ENCODE measurements at places on chromosomes 7 and 10.

DNA sequence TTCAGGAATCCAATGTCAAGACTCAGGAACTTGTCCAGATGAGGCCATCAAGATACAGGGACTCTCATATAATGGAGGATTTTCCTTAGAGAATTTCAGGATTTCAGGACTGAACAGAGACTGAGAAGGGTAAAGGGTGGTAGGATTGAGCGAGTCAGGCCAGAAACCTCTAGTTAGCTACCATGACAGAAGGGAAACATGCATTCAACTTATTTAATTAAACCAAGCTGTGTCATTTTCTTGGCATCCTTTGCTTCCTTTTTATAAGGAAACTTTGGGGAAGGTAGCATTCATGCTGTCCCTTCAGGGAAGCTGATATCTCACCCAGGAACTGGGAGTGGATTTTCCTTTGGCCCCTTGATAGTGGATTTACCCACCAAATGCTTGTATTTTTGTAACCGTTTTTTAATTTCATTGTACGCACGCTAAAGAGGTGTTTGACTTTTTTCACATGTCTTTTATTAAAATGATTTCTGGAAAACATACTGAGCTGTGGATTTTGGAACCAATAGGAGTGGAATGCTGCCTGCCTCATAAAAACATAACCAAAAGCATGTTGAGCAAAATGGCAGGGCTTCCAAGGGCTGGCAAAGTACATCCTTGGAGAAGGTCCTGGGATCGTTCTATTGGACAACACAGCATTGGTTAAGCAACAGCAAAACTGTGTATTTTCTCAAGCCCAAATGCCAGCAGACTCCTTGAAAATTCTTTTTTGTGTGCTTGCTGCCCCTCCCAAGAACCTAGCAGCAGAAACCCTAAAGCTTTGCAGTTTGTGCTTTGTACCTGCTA lies 104.5 kb downstream of the CXCL12 start:
- no peak for DNase-seq

DNA sequence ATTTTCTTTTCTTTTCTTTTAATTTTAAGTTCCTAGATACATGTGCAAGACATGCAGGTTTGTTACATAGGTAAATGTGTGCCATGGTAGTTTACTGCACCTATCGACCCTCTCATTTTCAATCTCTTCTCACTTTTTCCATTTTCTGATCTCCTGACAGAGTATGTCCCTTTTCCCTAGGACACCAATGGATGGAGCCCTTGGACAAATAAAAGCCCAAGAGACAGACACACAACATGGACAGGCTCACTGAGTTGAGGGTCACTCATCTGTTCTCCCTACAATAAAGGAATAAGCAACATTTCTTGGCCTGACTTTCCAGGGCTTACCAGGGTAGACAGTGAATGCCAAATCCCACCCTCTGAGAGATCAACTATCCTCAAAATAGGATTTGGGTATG lies 15.2 kb upstream of the UBE2D1 start:
- no peak for DNase-seq

- DNase-seq = no peak
Measured at GRCh38 chr7:29463504-29464158, 100.0 kb upstream of the PRR15 start.

DNA sequence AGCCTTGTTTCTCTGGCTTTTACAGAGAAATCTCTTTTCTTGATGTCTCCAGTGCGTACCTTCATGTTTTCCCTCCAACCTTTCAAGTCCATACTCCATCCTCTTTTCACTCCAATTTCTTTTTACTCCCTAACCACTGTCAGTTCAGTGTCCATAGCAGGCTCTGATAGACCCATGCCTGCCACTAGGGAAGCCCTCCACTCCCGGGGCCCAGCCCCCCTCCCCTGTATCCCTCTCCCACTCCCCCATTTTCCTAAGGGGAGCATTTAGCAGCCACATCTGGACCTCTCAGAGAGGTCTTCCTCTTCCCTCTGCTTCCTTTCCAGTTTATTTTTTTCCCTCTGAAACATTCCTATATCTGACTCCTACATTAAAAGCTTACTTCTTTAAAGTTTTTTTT lies 33.1 kb downstream of the DENND11 start:
- no peak for DNase-seq

- DNase-seq = no peak
Measured at GRCh38 chr10:73926152-73926764, 15.3 kb downstream of the PLAU start.

DNA sequence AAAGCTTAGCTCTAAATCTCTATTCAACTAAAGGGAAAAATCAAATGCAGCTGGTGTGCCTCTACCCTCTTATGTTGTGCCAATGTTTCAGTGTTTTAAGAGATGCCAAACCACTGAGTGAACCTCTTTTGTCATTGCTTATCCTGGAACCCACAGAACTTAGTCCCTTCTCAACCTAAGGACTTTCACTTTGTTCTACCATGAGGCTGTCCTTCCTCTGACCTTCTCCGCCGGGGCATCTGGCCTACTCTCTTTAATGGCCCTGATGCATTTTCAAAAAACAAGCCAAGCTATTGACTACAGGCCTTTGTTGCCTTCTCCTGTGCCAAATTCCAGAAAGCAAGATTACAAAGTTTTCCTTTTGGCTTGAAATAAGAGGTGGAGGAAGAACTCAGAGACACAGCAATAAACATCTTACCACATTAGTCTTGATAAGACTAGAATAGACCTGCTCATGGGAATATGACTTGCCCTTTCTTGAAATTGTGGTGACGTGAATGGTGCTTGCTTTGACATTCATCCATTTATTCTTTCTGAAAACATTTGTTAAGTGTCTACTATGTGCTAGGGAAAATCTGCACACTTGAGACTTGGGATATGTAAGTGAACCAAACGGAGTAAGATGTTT lies 253.2 kb upstream of the SMIM30 start:
- DNase-seq = no peak

Measured in CD4-positive, alpha-beta memory T cell (primary cell).